Breast epithelium (tissue), 4 donors: ENCODE measurements at places on chromosomes 7 and 10.

- DNase-seq: no peak
These were observed 32.6 kb downstream of the PWWP2B start for GRCh38 chr10:132429281-132430230.

DNA sequence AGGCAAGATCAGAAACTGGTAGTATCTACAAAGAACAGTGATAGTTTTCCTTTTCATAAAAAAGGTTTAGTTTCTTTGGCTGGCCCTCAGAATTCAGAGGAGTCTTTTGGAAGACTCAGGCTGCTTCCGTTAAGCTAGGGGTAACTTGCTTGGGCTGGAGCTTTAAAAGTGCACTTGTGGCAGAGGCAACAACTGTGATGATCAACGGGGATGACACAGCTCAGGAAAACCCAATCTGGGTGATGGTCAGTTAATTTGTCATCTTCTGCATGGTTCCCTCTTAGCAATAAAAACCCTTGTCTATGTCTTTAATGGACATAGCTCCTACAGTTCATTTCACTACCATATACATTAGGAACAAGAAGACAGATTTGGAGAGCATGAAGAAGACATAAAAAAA lies 46.7 kb downstream of the SGMS1 start:
- no peak for DNase-seq

- DNase-seq: no peak
These were observed 141.4 kb upstream of the STK17A start for GRCh38 chr7:43441231-43442130.

- DNase-seq: no peak
These were observed 480.9 kb downstream of the PHTF2 start for GRCh38 chr7:78279457-78279856.

- no peak for DNase-seq
These were observed 51.7 kb downstream of the HABP2 start for GRCh38 chr10:113604572-113604971.

GRCh38 chr7:135204876-135205275 lies 6.5 kb downstream of the WDR91 start:
- DNase-seq: no peak

GRCh38 chr7:44976040-44976745 lies 2.6 kb downstream of the MYO1G start:
- DNase-seq: no peak

DNA sequence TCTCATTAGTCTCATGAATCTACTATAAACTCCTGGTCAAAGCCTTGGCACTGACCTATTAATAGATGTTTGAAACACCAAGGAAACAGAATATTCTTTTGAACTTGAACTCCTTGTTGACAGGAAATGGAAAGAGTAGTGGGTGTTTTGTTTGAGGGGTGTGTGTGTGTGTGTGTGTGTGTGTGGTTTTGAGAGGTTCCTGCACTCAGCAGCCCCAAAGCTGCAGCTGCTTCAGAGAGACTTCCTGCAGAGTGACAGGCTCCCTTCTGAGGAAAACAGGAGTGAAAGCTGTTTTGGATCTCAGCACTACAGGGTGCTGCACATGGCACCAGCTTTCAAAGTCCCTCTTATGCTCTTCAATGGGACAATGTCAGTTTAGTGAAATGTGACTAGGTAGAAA lies 546.5 kb upstream of the STEAP1 start:
- no peak for DNase-seq

GRCh38 chr7:115356139-115356746 lies 434.3 kb downstream of the MDFIC start:
- no peak for DNase-seq

GRCh38 chr7:147796581-147796980 lies 794.0 kb upstream of the C7orf33 start:
- no peak for DNase-seq

DNA sequence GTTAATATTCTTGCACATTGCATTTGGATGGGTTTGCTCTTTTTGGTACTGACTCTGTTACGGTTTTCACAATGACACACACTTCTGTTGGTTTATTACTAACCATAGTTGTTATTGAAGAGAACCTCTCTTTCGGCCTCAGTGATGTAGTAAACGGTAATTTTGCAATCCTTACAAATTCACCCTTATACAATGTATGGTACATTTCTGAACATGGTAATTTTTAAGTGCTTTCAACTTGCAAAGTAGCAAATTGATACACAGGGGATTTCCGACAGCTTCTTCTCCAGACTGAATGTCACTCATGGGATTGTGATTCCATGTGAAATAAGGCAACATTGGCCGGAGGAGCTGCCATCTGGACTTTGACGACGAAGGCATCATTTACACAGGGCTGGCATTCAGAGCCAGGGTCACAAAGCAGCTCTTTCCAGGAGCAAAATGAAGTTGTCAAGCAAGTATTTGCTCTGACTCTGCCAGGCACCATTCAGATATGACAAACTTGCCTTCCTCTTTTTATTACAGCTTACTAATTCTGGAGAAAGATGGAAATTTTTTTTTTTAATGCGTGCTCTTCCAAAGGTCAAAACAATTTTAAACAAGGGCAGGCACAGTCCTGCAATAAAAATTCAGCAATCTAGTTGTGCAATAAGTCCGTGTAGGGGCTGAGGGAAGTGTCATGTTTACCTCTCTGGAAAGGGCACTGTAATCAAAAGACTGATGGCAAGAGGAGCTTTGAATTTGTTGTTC lies 711.5 kb upstream of the C7orf33 start:
- DNase-seq: no peak

- no peak for DNase-seq
These were observed 56.5 kb downstream of the LYZL1 start for GRCh38 chr10:29345144-29345909.

DNA sequence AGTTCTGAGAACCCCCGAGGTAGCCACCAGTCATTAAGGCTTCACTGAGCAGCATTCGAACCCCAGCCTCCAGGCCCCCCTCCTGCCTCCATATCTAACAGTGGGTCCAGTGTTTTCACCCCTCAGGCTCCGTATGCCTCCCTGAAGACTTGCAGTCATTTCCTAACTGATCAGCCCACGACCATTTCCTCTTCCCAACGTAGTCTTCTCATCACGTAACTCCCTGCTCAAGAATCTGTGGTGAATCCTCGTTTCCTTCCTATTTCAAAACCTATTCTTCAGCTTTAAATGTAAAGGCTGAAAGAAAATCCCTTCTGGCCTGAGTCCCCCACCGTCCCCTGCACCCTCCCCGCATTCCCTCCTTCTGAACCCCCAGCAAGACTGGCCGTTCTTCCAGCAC lies 21.1 kb downstream of the FRMD4A start:
- DNase-seq: no peak

- no peak for DNase-seq
These were observed 390.0 kb downstream of the TNS3 start for GRCh38 chr7:47191876-47192291.

DNA sequence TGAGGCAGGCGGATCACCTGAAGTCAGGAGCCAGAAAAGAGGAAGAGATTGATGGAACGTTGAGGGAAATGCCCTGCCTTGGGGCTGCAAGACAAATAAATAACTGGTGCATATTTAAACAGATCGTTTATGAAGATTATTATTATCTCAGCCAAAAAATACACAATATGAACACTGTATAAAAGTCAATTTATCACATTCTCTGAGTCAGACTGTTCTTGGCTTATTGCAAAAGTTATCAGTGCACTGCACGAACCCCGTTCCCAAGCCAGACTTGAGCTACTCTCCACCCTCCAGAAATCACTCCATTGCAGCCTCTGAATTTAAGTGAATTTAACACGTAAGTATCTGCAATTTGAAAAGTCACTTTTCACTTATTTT lies 1.6 kb downstream of the DNMBP start:
- no peak for DNase-seq

DNA sequence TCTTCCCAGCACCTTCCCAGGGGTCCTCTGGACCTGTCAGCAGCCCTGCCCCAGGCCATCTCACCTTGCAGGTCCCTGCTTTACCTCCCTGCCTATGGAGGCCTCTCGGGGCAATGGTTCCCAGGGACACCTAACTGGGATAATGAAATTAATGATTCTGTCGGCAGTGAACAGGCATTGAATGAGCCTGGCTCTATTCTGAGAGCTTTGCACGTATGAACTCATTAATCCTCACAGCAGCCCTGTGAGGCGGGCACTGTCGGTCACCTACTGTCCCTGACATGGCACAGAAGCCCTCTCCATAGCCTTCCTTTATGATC lies 22.9 kb downstream of the ADCYAP1R1 start:
- no peak for DNase-seq

- DNase-seq: no peak
These were observed 289.7 kb downstream of the FRMD4A start for GRCh38 chr10:14040787-14041631.

DNA sequence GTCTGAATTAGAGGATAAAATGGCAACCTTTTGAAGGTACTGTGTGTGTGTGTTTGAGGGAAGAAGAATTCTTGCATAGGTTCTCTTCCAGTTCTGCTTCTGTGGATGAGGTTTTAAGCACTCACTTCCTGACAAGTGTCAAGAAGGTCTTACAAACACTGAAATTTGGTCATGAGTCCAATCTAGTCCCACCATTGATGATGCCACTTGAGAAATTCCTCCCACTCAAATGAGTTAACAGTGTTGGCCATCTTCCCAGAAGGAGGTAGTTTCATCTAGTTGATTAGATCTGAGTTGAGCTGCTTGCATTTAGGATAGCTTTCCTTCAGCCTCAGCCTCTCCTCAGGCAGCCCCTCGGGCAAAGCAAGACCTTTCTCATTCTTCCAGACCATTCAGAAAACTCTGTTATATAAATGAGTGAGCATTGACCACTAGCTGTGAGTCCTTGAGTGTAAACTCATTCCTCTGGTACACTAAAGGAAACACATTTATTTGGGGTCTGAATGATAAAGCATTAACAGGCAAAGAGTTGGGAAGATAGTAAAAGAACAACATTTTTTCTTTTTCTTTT lies 189.5 kb downstream of the TRIL start:
- DNase-seq: no peak

DNA sequence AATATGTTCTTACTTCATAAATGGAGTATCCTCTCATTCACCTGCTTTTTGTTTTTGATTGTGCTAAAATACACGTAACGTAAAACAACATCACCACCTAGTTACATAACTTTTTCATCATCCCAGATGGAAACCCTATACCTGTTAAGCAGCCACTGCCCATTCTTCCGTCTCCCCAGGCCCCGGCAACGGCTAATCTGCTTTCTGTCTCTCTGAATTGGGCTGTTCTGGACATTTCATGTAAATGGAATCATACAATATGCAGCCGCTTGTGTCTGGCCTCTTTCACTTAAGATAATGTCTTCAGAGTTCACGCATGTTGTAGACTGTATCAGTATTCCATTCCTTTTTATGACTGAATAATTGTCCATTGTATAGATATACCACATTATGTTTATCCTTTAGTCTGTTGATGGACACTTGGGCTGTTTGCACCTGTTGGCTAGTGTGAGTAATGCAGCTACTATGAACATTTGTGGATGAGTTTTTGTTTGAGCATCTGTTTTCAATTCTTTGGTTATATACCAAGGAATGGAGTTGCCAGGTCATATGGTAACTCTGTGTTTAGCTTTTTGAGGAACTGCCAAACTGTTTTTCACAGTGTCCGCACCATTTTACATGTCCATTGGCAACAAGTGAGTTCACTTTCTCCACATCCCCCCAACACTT lies 14.1 kb upstream of the SUN1 start:
- no peak for DNase-seq

DNA sequence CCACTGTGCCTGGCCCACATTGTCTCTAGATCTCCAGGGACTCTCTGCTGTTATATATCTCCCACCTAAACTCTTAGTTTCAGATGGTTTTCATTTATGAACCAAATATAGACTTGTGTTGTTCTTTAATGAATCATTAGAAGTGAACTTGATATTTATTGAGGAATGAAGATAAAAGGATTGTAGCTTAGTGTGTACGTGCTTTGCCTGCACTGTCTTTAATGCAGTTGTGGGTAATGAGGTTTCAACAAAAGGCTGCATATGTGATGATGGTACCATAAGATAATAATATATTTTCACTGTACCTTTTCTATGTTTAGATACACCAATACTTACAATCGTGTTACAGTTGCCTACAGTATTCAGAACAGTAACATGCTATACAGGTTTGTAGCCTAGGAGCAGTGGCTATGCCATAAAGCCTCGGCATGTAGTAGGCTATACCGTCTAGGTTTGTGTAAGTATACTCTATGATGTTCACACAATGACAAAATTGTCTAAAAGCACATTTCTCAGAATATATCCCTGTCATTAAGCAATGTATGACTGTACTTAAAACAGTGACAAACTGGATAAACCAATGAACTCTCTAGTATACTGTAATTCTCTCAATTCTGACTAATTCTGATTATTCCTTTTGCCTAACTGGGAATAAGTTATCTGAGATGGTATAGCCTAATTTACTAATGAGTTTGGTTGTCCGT lies 25.2 kb downstream of the VCL start:
- DNase-seq: no peak

GRCh38 chr7:155161690-155162089 lies 91.6 kb downstream of the HTR5A start:
- no peak for DNase-seq

DNA sequence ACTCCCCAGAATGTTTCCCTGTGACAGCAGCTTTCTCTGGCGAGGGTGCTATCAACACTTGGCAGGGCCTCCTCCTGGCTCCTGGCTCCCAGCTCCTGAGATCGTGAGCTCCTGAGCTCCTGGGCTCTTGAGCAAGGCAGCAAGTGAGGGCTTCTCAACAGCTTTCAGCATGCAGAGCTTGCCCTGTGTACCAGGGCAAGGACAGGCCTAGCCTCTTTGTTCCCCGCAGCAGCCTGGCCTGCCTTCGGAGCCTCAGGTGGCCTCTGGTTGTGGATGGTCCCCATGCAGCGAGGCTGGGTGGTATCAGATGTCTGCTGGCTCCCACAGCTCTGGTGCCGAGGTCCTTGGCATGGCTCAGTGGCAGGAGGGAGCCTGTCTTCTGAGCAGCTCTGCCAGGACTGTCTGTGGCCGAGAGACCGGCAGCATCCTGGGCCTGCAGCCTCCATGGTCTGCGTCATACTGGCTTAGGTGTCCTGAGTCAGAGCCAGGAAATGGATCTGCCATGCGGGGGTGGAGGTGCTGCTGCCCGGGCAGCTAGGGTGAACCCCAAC lies 44.2 kb downstream of the ZMIZ1 start:
- DNase-seq: peak; percentile 64

DNA sequence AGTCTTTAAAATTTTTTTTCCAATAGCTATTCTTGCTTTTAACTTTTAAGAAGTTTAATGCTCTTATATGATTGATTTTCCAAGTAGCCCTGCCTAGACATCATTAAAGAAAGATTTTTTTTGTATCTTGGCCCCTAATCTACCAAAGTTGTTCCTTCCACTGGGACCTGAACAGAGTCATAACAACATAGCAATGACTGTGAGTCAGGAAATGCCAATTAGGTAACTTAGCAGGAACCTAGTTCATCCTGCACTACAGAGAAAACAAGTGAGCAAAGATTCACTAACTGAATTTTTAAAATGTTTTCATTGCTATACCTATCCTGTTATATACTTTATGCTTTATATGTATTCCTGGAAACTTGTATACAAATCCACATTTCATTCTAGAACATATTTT lies 284.7 kb downstream of the BICC1 start:
- no peak for DNase-seq
